ENCODE measurements at places on chromosomes 16 and 17. TPM values are rescaled to one million over a fixed set of nuclear protein-coding genes. Genes with fewer than 3 reads are reported as not detected.

DNA sequence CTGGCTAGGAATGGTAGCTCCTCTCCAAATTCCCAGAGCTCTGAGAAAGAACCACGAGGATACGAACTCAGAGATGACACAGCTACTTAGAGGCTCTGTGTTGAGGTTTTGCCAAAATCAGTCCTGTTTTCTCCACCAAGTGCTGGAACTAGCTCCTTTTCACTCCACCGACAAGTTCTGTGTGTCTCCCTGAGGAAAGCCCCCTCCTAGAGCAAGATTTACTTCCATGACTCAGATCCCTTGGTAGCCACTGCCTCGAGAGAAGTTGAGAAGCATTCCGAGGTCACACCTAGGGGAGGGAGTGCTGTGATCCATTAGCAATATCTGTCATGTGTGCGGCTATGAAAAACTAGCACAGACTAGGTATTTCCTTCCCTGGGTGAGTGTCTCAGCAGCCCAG lies 30.6 kb downstream of the IL21R start:
- H3K27ac ChIP-seq: no peak overlapping the region
- H3K36me3 ChIP-seq: no peaks in the 10 kb centered on the region

DNA sequence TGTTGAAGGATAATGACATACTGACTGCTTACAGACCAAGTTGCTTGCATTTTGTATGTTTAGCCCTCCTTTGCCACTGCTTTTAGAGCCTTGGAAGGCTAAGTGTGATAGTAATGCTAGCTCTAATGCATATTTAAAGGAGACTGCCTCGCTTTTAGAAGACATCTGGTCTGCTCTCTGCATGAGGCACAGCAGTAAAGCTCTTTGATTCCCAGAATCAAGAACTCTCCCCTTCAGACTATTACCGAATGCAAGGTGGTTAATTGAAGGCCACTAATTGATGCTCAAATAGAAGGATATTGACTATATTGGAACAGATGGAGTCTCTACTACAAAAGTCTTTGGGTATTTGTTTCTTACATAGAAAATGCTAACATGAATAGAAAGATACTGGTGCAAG lies 19.1 kb downstream of the CAPNS2 start:
- no peaks in the 10 kb centered on the region for H3K4me1 ChIP-seq
- H3K27ac ChIP-seq: no peak overlapping the region
- no peak overlapping the region for H3K4me3 ChIP-seq
- H3K36me3 ChIP-seq: no peaks in the 10 kb centered on the region

GRCh38 chr17:82882715-82883418 lies 43.0 kb upstream of the ZNF750 start:
- no peaks in the 10 kb centered on the region for H3K27me3 ChIP-seq
- peaks cover 34% of the 10 kb centered on the region for H3K4me1 ChIP-seq
- H3K4me3 ChIP-seq: no peak overlapping the region
- H3K36me3 ChIP-seq: peaks cover 10% of the 10 kb centered on the region
- no peak for DNase-seq
- H3K27ac ChIP-seq: peak overlapping the region; percentile 89

The PLA2G10 gene
- 2.2 TPM for total RNA-seq

- H3K4me1 ChIP-seq: peaks cover 12% of the 10 kb centered on the region
- H3K27me3 ChIP-seq: peaks cover 2% of the 10 kb centered on the region
- DNase-seq: no peak
- H3K4me3 ChIP-seq: no peak overlapping the region
- H3K36me3 ChIP-seq: no peaks in the 10 kb centered on the region
Observed at GRCh38 chr16:27317738-27318391, 4.1 kb downstream of the IL4R start.

DNA sequence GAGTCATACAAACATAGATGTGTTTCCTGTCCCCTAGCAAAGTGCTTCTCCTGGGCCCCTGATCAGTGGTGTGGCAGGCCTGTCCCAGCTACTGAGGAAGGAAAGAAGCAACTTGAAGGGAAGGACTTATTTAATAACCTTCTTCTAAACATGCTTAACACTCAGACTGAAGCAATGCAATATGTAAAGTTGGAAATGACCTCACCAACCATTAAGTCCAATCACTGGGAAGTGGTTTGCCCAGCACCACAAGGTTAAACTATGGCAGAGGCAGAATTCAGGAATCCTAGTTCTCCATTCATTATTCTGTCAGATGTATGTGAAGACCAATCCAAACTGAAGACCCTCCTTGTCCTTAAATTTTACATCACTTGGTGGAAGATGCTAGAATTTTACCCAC lies 39.1 kb downstream of the CENPV start:
- peaks cover 9% of the 10 kb centered on the region for H3K4me1 ChIP-seq
- no peak overlapping the region for H3K4me3 ChIP-seq
- DNase-seq: no peak
- no peak overlapping the region for H3K27ac ChIP-seq

DNA sequence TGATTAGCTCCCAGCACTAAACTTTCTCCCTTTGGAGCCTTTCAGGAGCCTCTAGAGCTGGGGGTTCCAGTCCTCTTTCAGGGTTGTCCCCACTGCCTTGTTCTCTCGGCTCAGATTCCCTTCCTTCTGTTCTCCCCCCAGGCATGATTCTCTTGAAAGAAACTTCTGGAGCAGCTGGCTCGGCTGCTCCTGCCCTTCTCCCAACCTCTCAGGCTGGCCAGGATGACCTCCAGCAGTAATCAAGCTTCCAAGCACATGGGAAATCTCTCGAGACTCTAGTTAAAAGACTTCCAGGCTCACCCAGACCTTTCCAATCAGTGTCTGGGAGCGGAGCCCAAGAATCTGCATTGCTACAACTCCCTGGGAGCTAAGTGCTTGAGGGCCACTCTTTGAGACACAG lies 3.6 kb downstream of the SDK2 start:
- H3K4me3 ChIP-seq: no peak overlapping the region
- H3K27me3 ChIP-seq: peaks cover 32% of the 10 kb centered on the region
- no peak for DNase-seq
- peak overlapping the region; percentile 18 for H3K27ac ChIP-seq

The WFDC1 gene
- 0.24 TPM for total RNA-seq

GRCh38 chr16:28548306-28548802 lies 5.4 kb upstream of the SGF29 start:
- no peaks in the 10 kb centered on the region for H3K36me3 ChIP-seq
- H3K27me3 ChIP-seq: no peaks in the 10 kb centered on the region
- no peak for DNase-seq
- no peak overlapping the region for H3K27ac ChIP-seq
- no peak overlapping the region for H3K4me3 ChIP-seq
- H3K4me1 ChIP-seq: no peaks in the 10 kb centered on the region

DNA sequence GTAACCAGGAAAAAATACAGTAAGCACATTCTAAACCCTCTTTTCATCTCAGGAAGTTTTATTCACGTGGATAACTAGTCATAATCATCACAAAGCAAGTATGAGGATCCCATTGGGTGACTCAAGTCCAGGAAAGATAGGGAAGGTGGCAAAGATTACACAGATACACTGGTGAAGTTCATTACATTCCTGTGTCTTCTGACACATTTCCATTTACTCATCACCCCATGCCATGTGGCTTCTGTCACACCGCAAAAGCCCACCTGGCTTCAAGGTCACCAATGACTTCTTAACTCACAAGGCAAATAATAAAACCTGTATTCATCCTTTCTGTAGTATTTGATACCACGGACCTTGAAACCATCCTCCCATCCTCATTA lies 17.0 kb downstream of the HS3ST3A1 start:
- no peak overlapping the region for H3K27ac ChIP-seq
- peaks cover 3% of the 10 kb centered on the region for H3K36me3 ChIP-seq
- H3K27me3 ChIP-seq: no peaks in the 10 kb centered on the region
- H3K4me1 ChIP-seq: peaks cover 23% of the 10 kb centered on the region
- H3K4me3 ChIP-seq: no peak overlapping the region

GRCh38 chr17:7023576-7024401 lies 939 bp downstream of the BCL6B start:
- DNase-seq: peak; percentile 58
- H3K27me3 ChIP-seq: peaks cover 62% of the 10 kb centered on the region
- H3K36me3 ChIP-seq: no peaks in the 10 kb centered on the region
- H3K27ac ChIP-seq: no peak overlapping the region
- H3K4me1 ChIP-seq: peaks cover 1% of the 10 kb centered on the region

DNA sequence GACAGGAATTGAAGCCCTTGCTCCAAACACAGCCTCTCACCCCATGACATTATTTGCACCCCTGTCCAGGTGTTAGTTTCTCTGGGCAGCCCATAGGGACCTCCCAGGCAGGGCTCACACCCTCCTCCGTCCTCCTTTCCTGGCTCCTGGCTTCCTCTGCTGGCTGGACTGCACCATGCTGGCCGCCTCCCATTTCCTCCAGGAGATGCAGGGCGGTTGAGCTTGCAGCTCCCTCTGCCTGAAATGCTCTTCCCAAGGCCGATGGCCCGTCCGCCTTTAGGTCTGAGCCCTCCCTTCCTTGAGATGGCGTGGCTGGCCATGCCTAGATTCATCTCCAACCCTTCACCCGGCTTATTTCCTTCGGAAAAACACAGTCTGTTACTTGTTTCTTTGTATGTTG lies 334.8 kb downstream of the SNX29 start:
- H3K27ac ChIP-seq: peak overlapping the region; percentile 3
- no peaks in the 10 kb centered on the region for H3K36me3 ChIP-seq
- H3K4me1 ChIP-seq: peaks cover 16% of the 10 kb centered on the region
- DNase-seq: no peak

DNA sequence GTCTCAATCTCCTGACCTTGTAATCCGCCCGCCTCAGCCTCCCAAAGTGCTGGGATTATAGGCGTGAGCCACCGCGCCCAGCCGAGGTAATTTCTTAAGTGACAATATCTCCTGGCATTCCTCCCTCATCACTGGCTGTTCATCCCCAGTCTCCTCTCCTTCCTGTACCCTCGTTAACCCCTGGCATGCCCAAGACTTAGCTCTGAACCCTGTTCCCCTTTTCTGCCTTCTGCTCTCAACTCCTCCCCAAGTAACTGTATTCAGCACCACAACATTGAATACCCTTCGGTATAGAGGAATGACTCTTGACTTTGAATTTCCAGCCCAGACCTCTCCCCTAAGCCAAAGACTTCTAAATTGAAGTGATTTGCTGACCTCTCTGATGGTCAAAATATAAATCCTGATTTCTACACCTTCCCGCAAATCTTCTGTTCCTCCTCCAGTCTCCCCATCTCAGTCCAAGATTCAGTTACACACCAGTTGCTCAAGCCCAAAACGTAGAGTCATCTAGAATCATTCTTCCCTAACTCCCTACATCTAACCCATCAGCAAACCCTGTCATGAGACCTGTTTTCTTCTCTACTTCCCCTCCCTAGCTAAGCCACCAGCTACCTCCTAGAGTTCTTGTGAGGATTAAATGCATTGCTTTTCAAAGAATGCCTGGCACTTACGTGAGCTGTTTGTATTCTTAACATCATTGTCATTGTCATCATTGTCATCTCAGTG lies 14.8 kb downstream of the PMP22 start:
- DNase-seq: no peak
- H3K27ac ChIP-seq: no peak overlapping the region
- no peak overlapping the region for H3K4me3 ChIP-seq
- H3K27me3 ChIP-seq: peaks cover 10% of the 10 kb centered on the region

The KCNJ12 gene
- 0.10 TPM for total RNA-seq

The SDR42E2 gene
- not detected for total RNA-seq

- H3K36me3 ChIP-seq: no peaks in the 10 kb centered on the region
- H3K27ac ChIP-seq: no peak overlapping the region
- no peak overlapping the region for H3K4me3 ChIP-seq
- peaks cover 68% of the 10 kb centered on the region for H3K27me3 ChIP-seq
- no peak for DNase-seq
- no peaks in the 10 kb centered on the region for H3K4me1 ChIP-seq
Observed at GRCh38 chr16:55367301-55367811, 43.4 kb downstream of the IRX6 start.

The YBX2 gene
- 2.7 TPM for total RNA-seq

DNA sequence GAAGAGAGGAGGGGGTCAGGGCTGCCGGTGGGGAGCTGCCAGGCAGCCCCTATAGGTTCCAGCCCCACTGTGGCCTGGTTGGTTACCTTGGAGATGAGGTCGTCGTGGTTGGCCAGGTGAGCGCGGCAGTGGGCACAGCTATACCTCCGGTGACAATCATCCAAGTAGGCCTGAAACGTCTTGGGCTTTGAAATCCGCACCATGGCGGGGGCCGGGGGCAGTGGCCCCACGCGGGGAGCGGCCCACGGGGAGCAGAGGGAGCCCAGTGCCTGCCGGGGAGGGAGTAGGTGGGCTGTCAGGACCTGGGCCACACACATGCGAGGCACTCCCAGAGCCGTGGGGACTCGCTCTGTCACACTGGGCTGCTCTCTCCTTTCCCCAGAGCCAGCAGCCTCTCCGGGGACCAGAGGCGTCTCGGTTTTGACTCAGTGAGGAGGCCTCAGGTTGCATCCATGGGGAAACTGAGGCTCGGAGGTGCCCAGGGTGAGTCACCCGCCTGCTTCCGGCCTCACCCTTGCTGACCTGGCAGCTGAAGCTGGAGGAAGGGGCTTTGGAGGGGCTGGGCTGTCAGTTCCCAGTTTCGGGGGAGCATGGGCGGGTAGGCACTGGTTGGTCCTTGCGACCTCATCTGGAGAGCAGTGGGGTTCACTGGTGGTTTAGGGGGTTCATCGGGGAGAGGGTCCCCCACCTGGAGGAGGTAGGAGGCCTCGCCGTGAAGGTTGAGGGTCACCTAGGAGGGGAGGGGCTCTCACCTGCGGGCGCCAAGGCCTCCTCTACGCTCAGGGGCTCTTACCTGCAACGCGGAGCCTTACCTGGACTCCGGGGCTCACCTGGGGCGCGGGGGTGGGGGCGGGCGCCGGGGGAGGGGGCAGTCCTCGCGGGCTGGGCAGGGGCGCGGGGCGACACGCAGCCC lies 591 bp downstream of the YPEL3 start:
- H3K4me1 ChIP-seq: peaks cover 17% of the 10 kb centered on the region
- H3K4me3 ChIP-seq: peak overlapping the region; percentile 77
- DNase-seq: no peak
- peak overlapping the region; percentile 92 for H3K27ac ChIP-seq

The CRISPLD2 gene
- total RNA-seq: 11.0 TPM

GRCh38 chr17:49069585-49070273 lies 62.8 kb upstream of the B4GALNT2 start:
- H3K27ac ChIP-seq: no peak overlapping the region
- H3K27me3 ChIP-seq: peaks cover 2% of the 10 kb centered on the region
- DNase-seq: no peak
- H3K4me1 ChIP-seq: no peaks in the 10 kb centered on the region

GRCh38 chr17:31538080-31538762 lies 146.7 kb downstream of the RAB11FIP4 start:
- peaks cover 3% of the 10 kb centered on the region for H3K36me3 ChIP-seq
- no peak overlapping the region for H3K27ac ChIP-seq

The FBXL16 gene
- total RNA-seq: 4.3 TPM

GRCh38 chr17:73203135-73203787 lies 10.4 kb downstream of the COG1 start:
- peaks cover 49% of the 10 kb centered on the region for H3K36me3 ChIP-seq
- no peak for DNase-seq
- no peaks in the 10 kb centered on the region for H3K27me3 ChIP-seq
- H3K27ac ChIP-seq: peak overlapping the region; percentile 91
- peak overlapping the region; percentile 48 for H3K4me3 ChIP-seq

GRCh38 chr16:303760-304505 lies 21.0 kb downstream of the PDIA2 start:
- no peak for DNase-seq
- H3K36me3 ChIP-seq: peaks cover 3% of the 10 kb centered on the region
- no peaks in the 10 kb centered on the region for H3K27me3 ChIP-seq
- no peak overlapping the region for H3K27ac ChIP-seq
- H3K4me3 ChIP-seq: no peak overlapping the region

The GNG13 gene
- total RNA-seq: not detected

GRCh38 chr16:88444826-88445582 lies 8.1 kb upstream of the ZFPM1 start:
- no peak overlapping the region for H3K4me3 ChIP-seq
- no peak for DNase-seq
- H3K4me1 ChIP-seq: peaks cover 6% of the 10 kb centered on the region
- peaks cover 28% of the 10 kb centered on the region for H3K27me3 ChIP-seq
- H3K27ac ChIP-seq: no peak overlapping the region

The KRTAP16-1 gene
- total RNA-seq: not detected
